ENCODE measurements at places on chromosomes 5 and 9.

GRCh38 chr5:66894480-66895240, 298.5 kb downstream of the MAST4 start:
- no peak for DNase-seq

GRCh38 chr9:36322462-36322861, 64.2 kb upstream of the GNE start:
- DNase-seq = no peak

GRCh38 chr9:1492156-1492555, 442.0 kb downstream of the DMRT2 start:
- no peak for DNase-seq

DNA sequence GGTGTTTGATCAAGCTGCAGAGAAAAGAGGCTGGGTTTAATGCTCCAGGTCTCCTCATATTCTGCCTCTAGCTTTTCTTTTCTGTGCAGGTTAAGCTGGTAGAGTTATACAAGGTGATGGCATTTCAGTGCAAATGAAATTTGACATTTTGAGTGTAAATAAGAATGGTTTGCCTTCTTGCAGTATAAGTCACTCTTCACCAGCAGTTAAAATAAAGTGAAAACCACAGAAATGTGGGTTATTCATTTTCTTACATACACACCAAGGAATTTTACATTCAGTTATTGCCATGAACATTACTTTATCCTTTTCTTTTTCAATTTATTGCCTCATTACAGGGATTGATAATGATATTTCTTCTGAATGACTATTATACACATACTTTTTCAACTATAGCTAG, 337.5 kb upstream of the PCSK5 start:
- DNase-seq = no peak

DNA sequence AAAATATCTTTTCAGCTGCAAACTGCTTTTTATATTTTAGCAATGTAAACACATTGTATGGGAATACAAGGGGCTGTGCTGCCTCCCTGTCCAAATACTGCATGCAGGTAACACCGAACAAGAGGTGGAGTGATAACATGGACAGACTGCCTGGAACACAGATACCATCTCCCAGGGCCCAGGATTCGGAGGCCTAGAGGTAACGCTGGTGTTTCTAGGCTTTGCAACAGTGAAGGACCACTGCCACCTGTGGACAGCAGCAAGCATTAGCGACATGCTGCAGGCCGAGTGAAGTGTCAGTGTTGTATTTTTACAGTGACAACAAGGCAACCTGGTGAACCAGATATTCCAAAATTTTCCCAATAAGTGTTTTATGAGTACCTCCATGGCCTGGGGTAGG, 379.1 kb downstream of the DMRT2 start:
- DNase-seq = no peak

DNA sequence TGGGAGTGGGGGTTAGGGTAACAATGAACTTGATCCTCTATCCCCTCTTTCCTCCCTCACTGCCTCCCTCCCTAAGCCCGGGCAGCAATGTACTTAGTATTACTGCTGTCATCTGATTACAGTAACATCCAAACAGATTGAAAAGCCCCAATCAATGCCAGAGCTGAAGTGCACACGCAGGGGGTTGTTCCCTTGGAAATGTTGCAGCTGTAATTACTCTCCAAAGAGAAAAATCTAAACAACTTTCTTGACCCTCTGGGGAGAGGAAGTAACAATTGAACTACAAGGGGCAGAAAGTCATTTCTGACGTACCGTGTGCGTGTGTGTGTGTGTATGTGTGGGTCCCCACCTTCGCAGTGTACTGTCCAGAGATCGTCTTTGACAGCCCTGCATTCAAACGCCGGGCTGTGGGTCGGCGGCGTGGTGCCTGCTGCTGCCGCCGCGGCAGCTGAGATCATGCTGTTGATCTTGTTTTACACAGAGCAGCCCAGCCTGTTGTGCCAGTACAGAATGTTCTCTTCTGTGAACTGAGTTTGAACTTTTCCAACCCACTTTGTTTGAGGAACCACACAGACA, 66.0 kb upstream of the KLF9 start:
- DNase-seq = no peak

GRCh38 chr5:89178541-89178940, 295.6 kb upstream of the MEF2C start:
- DNase-seq = no peak

GRCh38 chr9:7823651-7824050, 24.1 kb upstream of the DMAC1 start:
- no peak for DNase-seq

DNA sequence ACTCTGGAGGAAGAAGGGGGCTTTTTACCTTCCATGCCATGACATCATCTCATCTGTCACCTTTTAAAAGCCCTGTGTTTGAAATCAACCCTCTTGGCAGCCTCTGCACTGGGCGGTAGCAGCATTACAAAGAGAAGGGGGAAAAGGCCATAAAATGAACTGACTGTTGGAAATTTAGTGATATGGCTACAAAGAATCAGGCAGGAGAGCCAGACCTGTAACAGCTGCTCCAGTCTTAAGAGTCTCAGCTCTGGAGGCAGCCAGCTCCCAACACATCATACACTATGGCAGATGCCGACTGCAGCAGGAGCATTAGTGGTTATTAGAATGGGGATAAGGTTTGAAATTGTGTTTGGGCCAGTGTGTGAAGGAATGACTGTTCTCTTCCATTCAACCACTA, 257.5 kb downstream of the DMAC1 start:
- DNase-seq = no peak

DNA sequence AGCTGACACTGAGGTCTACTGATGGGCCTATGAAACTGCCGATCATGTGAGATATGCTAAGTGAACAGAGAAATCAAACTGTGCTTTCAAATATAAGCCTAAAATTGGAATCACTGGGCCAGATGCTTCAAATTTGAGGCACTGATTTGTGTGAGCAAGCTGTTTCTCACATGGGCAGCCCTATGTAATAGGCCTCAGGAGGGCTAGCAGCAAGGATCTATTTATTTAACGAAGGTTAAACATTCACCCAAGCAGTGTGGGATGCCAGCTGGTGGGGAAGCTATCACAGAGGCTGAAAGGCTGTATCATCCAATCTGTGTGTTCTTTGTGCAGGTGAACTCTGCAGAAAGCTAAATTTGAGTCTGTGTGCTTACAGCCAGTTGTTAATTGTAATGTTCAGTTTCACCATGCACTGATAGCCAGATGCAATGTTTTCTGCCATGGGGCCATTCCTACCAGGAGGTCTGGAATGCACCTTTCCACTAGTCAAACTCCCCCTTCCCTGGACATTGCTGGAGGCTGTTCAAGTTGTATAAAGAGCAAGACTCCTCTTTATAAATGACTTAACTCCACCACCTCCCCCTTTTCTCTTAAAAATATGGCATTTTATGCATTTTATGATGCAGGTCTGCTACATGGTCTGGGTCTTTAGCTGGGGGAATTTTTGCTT, 228.9 kb downstream of the SH3GL2 start:
- DNase-seq = no peak
